ENCODE measurements at places on chromosomes 3 and 15.

DNA sequence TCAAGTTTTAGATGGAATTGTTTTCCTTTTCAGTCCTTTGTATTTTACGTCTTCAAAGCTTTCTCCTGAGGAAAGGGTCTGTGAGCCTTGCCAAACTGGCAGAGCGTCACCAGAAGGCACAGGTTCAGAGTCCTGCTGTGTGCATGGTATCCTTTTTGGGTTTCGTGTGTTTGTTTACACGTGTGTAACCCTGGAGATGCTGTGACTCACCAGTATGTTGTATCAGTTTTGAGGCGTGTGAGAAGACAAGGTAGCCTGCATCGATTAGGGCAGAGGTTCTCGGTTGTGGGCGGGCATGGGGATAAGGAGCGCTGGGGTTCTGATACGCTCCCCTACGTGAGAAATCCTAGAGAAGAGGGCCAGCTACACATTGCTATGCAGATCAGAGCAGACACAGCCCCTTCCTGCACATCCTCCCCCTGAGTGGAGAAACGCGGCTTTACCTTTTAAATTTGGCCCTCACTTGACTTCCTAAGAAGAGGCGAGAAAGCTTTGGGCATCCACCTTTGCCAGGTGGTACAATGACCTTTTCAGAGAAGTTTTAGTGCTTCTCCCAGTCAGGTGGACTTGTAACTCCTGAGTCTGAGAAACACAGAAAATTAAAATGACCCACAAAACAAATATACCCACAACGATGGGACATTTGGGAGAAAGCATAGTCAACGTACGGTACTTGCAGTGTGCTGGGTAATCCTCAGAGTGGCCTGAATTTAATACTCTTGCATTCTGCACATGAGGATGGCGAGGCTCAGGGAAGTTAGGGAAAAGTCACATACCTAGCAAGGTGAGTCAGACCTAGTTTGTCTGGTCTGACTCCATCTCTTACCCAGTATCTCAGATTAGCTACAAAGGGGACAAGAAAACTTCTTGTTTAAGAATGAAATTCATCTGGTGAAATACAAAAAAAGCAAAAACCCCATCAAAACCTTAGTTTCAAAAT lies 38.1 kb downstream of the TRAK1 start:
- DNase-seq, result no peak

GRCh38 chr3:128863560-128863959 lies 15.9 kb upstream of the ACAD9 start:
- DNase-seq, result no peak

DNA sequence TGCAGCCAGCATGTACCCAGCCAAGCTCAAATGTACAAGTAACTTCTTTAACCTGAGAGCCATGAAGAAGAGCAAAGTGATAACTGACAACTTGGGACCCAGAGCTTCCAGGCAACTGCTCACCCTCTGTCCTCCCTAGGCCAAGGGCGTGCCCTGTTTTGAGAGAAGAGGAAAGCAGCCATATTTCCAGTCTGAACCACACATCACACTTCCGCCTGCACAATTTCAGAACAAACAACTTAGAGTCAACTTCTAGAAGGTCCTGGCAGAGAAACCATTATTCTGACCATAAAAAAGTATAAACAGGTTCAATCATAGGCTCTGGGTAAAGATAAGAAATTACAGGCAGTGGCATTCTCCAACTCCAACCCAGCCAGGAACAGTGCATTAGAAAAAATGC lies 50.1 kb downstream of the ITGB5 start:
- no peak for DNase-seq

- no peak for DNase-seq
Observed at GRCh38 chr15:52785672-52786406, 4.3 kb downstream of the ONECUT1 start.

DNA sequence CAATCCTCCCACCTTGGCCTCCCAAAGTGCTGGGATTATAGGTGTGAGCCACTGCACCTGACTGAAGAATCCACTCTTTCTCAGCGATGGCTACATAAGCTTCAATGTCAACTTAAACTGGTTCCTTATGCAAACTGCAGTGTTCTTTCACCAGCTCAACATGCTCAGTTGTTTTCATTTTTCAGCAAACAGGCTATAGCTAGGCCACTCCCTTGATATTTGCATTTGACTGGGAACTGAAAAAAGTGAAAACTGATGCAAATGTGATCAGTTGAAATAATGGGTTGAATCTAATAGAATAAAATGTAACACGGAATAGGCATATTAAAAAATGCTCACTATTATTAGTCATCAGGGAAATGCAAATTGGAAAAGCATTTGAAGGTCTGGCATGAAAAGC lies 74.2 kb upstream of the GCNT3 start:
- DNase-seq, result no peak

- DNase-seq, result peak; percentile 91
Observed at GRCh38 chr3:156615592-156616173, 58.7 kb upstream of the TIPARP start.

DNA sequence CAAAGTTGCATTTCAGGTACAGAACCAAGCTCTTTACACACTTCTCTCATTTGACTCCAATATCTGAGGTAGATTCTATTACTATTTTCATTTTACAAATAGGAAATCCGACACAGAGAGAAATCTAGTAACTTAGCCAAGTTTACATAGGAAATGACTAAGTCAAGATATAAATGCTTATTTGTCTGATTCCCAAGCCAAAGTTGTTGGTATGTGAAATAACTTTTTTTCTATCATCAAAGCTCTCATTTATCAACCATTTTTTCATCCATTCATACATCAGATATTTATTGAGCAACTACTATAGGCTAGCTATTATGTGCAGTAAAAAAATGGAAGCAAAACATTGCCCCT lies 89.2 kb upstream of the MITF start:
- DNase-seq, result no peak
